Tongue (tissue), 3 donors: ENCODE measurements at places on chromosomes 7 and 10. TPM values are rescaled to one million over a fixed set of nuclear protein-coding genes. Genes with fewer than 3 reads are reported as not detected.
A peak's percentile ranks its signal among the peaks of the same experiment; 100 is the strongest.

- DNase-seq, result peak; percentile 69
Measured at GRCh38 chr7:35253710-35254495, at the start of gene TBX20. TSS of gene TBX20 (minus strand) at chr7:35254100. CDS start at chr7:35253620, 480 bp downstream.

DNA sequence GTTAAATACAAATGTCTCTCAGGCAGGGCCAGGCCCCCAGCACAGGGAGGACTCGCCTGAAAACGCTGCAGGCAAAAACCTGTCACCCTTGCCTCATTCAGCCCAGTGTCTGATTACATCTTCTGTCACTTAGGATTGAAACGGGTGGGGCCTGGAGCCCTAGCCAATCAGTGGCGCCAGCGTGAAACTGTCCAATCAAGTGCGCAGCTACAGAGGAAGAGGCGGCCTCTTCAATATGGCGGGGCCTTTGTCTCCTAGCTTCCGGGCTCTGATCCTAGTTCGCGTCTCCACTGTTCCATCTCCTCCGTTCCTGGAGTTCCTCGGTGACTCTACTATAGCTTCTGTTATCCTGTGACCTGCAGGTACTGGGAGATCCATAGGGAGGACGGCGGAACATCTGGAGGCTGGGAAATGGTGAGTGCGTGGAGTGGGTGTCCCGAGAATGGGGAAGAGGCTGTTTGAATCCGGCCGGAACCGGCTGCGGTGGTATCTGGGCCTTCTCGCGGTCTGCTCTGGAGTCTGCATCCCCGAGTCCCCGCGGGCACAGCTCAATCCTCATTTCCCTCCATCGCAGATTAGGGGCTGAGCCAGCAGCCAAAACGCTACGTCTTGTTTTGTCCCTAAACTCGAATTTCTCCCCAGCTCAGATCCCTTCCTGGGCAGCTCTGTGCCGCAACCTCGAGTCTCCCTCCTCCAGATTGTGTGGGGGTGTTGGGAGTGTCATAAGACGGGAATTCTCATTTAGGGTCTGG lies at the start of gene ZNF736:
TSS of gene ZNF736 (plus strand) at position 222 of the 752 bp plus-strand sequence. CDS start at position 412, 190 bp downstream.
- DNase-seq, result peak; percentile 97

DNA sequence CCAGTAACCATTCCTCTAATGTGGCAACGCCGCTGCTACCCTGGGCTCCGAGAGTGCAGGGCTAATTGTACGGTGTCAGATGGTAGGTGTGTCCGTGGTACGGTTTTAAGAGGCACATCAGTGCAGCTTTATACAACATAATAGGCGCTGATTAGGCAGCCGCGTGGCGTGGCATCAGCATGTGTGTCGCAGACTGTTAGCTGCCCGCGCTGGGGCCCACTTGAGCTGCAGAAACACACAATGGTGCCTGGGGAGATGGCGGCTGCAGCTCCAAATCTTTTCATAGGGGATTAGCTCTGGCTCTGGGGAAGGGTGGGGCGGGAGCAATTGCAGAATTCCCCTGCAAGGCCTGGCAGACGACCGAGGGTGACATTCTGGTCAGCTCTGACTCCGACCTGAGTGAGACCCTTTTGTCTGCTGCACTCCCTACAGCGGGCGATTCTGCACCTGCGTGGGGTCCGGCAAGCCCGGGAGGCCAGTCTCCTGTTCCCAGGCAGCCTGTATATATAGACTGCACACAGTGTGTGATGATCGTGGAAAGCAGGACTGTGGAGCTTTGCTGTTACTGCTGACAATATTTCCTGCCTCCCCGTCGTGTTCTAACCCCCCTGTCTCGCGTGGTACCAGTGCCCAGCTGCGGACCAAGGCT lies 722.7 kb upstream of the CELF2 start:
- peak; percentile 34 for DNase-seq

GRCh38 chr10:28139138-28139537 lies 140.3 kb upstream of the ODAD2 start:
- DNase-seq, result no peak

DNA sequence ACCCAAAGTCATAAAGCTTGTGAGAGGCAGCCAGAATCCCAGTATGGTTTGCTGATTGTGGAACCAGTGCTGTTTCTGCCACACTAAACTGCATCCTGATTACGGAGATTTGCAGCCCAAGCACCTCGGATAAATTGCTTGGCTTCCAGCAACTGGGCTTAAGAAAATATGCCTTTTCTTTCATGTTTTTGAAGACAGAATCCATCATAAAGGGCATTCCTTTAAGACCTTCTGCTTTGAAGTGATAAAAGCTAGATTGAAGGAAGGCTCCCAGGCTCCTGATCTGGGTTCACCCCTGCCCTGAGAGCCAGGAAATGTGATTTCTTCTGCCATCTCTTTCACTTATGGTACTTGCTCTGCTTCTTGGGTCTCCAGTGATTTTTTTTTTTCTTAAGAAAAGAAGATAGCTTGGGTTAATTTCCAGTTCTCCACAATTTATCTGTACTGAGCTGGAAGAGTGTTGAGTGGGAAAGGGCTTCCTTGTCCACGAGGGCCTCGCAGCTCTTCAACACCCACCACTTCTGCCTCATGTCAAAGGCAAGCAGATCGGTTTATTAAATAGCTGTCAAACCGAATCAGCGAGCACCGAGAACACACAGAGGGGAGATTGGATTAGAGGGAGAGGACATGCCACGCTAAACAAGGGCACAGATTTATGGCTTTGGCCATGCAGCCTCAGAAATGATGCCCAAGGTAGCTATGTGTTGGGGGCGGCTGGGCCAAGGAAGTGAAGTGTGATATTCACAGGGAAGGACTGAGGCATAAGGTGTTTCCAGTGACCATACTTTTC lies 94.9 kb upstream of the TBX20 start:
- no peak for DNase-seq

DNA sequence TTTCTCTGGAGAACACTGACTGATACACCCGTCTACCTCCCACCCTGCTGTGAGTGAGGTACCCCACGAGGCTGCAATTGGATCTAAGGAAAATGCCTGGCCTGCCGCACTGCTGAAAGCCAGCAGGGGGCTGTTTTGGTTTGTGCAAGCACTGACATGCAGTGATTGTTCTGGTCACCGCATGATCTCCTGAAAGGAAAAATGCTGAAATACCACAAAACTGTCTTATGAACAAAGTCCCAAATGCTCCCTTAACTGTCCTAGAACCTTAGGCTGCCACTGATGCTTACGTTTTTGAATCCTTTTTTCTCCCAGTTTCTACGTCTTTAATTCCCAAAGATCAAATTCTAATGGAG lies 132.7 kb downstream of the JCAD start:
- peak; percentile 21 for DNase-seq

- DNase-seq, result peak; percentile 66
Measured at GRCh38 chr7:5526100-5526905, 102.7 kb upstream of the TNRC18 start.

DNA sequence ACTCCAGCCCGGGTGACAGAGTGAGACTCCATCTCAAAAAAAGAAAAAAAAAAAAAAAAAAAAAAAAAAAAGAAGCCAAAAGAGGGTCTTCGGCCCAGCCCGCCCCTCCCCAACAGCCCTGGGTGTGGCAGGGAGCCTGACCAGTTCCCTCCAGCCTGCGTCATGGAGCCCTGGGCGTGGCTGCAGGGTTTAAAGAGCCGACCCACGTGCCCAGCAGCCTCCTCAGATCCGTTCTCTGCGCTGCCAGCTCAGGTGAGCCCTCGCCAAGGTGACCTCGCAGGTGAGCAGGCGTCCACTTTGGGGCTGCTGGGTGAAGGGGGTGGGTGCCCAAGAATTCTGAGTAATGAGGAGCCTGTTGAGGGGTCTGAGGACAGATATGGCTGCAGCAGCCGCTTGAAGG lies at the start of gene FXYD4:
TSS of gene FXYD4 (plus strand) at position 219 of the 400 bp plus-strand sequence. CDS start 2,111 bp downstream, outside the sequence.
- no peak for DNase-seq

GRCh38 chr10:104492329-104492940 lies 138.8 kb downstream of the CFAP58 start:
- no peak for DNase-seq

GRCh38 chr10:112991888-112992491 lies 41.9 kb downstream of the TCF7L2 start:
- DNase-seq, result peak; percentile 38

DNA sequence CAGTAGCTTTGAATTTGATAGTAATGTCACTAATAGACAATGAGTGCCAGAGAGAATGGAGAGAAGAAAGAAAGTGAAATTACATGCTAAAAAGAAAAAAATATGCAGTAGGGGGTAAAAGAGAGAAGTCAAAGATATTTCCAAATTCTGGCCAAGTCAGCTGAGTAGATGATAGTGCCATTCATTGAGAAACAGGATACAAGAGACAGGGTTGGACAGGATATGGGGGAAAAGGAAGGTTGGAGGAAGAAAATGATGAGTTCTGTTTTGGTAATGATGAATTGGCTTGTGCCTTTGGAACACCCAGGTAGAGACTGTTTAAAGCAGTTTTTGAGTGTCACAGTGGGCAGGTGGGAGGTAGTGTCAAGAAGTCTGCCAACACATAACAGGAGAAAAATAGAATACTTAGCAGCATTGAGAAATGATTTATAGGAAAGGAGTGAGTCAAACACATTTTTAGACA lies 78.3 kb downstream of the LRRC17 start:
- no peak for DNase-seq

HMX3 gene
- not detected for total RNA-seq

ZNF488 gene
- 1.4 TPM for total RNA-seq

HDAC9 gene
- 56.2 TPM for total RNA-seq

WEE2 gene
- not detected for total RNA-seq

MOSPD3 gene
- 4.4 TPM for total RNA-seq

FIS1 gene
- total RNA-seq, result 180 TPM

CDC14C gene
- not detected for total RNA-seq
